Right cardiac atrium (tissue), 5 donors: ENCODE measurements at places on chromosomes 11 and 22. TPM values are rescaled to one million over a fixed set of nuclear protein-coding genes. Genes with fewer than 3 reads are reported as not detected.
A peak's percentile ranks its signal among the peaks of the same experiment; 100 is the strongest.

DNA sequence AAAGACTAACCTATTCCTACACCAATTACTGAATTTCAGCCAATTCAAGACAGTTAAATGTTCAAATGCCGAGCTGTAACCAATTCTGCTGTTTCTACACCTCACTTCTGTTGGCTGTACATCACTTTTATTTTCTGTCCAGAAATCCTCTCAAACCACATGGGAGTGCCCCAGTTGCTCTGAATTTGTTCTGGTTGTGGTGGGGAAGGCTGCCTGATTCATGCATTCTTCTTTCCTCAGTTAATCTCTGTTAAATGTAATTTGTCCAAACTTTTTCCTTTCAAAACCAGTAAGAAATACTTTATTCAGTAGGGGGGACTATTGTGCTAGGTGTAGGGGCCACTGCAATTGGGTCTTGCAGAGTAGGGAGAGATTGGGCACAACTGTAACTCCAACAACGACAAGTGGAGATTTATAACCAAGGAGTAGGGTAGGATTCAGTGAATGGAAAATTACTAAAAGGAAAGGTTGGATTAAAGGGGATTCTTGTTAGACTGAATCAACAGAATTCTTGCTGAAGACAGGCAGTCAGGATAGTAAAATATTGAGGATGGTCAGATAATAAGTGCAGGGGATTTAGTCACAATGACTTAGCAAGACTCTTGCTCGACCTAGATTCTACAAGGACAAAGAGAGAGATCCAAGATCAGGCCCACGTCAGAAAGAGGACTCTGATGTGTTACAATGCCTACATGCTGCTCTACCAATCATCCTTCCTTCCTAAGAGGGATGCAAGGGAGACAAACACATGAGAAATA, 593.5 kb upstream of the FAT3 start:
- DNase-seq: no peak

- DNase-seq: no peak
These were observed 103.5 kb upstream of the OR5AK2 start for GRCh38 chr11:56885177-56885576.

- peak; percentile 60 for DNase-seq
These were observed 12.6 kb downstream of the PRAME start for GRCh38 chr22:22546490-22546889.

GRCh38 chr22:44293876-44294275, 18.9 kb downstream of the SHISAL1 start:
- no peak for DNase-seq

DNA sequence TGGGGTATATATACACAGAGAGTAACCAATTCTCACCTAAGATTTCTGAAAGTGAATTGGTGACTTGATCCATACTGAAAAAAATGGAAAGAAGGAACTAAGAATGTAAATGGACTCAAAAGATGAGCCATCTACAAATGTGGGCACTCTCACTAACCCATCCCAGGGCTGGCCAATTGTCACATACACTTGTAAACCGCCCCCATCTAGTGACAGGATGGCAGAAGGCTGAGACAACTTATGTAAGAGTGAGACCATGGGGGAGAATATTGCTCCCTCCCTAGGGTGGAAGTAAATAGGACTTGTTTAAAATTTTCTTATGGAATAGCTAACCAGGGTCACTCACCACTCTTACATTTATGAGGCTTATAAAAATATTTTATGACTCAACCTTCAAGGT, 377.1 kb upstream of the ISX start:
- DNase-seq: no peak

GRCh38 chr11:118846181-118846935, 37.3 kb upstream of the CXCR5 start:
- DNase-seq: no peak

Gene CAVIN3
- 54.2 TPM for total RNA-seq

DNA sequence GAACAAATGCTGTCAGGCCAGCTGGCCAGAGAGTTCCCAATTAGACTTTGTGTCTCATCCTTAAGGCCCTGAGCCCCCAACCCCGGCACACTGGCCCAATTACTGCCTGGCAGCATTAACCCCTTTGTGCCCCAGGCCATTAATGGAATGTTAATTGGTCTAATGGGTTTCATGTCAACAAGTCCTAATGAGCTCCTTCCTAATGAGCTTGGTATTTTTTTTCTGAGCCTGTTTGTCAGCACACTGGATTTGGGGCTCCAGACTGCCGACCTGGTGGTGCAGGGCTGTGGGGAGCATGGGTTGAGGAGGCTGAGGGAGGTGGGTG, 148.8 kb downstream of the FEZ1 start:
- DNase-seq: no peak

- no peak for DNase-seq
These were observed 47.0 kb upstream of the B3GNT6 start for GRCh38 chr11:76987203-76987602.
